ENCODE measurements at places on chromosomes 7 and 10. TPM values are rescaled to one million over a fixed set of nuclear protein-coding genes. Genes with fewer than 3 reads are reported as not detected.

The RNLS gene
- 4.1 TPM for polyA plus RNA-seq

The TACC2 gene
- polyA plus RNA-seq = 68.1 TPM

The PGAM2 gene
- polyA plus RNA-seq = 367 TPM

The FERD3L gene
- polyA plus RNA-seq = 0.09 TPM

The CCDC172 gene
- polyA plus RNA-seq = not detected

The PPP1R17 gene
- polyA plus RNA-seq = not detected

The STEAP4 gene
- polyA plus RNA-seq = 15.0 TPM

GRCh38 chr10:49388161-49388560 is 7.7 kb downstream of the DRGX start:
- no peak for DNase-seq

DNA sequence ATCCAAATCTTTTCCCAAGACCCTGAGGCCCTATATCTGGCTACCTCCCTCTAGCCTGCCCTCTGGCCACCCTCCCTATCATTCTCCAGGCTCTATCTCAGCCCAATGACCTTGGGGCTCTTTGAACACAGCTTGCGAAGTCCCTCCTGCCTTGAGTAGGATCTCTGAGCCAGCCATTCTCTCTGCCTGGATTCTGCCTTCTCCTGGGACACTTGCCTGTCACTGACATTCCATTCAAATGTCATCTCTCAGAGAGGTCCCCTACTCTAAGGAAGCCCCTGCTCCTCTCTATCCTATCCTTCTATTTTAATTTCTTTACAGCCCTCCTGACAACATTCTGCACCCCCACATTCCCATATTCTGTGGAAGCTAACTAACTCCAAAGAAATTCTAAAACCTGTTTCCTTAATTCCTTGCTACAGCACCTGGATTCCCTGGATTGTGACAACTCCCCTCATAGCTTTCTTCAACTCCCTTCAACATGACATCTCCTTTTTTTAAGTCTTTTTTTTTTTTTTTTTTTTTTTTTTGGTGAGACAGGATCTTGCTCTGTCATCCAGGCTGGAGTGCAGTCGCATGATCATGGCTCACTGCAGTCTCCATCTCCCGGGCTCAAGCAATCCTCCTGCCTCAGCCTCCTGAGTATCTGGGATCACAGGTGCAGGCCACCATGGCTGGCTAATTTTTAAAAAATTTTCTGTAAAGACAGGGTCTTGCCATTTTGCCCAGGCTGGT is 81.0 kb upstream of the ASAH2 start:
- DNase-seq = no peak

GRCh38 chr7:69399401-69399800 is 198.9 kb upstream of the AUTS2 start:
- no peak for DNase-seq

DNA sequence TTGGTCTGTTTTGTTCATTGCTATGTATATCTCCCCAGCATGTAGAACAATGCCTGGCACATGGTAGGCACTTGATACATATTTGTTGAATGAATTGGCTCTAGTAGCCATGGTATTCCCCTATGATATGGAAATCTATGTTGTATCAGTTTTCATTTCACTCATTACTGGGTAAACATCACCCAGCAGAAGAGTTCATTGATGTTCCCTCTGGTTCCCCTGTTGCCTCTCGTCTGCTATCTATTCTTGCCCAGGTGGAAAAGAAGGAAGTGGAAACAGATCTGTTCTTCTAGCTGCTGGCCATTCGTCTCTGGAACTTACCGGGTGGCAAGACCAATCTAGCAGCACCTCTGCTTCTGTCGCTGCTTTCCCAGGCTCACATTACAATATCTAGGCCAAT is 71.5 kb downstream of the LRRC4 start:
- no peak for DNase-seq

GRCh38 chr7:108205311-108205710 is 75.2 kb upstream of the LAMB4 start:
- DNase-seq = no peak

DNA sequence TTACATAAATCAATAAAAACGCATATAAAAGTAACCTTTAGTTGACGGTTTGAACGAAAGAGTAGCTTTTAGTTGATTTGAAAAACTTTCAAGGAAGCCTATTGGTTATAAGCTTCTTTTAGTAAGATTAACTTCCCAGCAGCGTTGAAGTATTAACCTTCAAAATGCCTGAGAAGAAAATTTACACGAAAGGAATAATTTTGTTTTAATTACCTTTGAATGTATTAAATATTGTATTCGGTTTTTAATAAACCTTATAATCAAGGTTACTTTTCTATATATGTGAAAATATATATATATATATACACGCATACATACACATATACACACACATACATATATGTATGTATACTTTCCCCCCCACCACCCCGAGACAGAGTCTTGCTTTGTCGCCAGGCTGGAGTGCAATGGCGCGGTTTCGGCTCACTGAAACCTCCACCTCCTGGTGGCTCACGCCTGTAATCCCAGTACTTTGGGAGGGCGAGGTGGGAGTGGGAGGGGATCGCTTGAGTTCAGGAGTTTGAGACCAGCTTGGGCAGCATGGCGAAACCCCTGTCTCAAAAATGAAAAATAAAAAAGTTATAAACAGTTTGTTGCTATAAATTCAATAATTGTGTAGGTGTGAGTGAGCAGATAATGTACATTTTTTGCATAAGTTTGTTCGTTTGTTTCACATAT is 57.6 kb upstream of the EZH2 start:
- peak; percentile 37 for DNase-seq

- no peak for DNase-seq
Measured at GRCh38 chr7:67462781-67463191, 466.2 kb downstream of the TYW1 start.

GRCh38 chr7:24472093-24472492 is 101.2 kb upstream of the PALS2 start:
- no peak for DNase-seq

- no peak for DNase-seq
Measured at GRCh38 chr7:130865408-130866236, 131.6 kb upstream of the KLF14 start.

GRCh38 chr7:34839645-34840044 is 181.6 kb downstream of the NPSR1 start:
- no peak for DNase-seq

GRCh38 chr10:33133557-33133956 is 175.5 kb upstream of the ITGB1 start:
- DNase-seq = no peak

DNA sequence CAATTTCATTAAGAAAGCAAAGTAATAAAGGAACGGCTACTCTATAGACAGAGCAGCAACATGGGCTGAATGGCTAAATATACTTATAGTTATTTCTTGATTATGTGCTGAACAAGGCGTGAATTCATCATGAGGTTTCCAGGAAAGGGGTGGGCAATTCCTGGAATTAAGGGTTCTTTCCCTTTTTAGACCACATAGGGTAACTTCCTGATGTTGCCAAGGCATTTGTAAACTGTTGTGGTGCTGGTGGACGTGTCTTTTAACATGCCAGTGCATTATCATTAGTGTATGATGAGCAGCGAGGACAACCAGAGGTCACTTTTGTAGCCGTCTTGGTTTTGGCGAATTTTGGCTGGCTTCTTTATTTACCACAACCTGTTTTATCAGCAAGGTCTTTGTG is 28.5 kb upstream of the ZMYND11 start:
- DNase-seq = no peak

DNA sequence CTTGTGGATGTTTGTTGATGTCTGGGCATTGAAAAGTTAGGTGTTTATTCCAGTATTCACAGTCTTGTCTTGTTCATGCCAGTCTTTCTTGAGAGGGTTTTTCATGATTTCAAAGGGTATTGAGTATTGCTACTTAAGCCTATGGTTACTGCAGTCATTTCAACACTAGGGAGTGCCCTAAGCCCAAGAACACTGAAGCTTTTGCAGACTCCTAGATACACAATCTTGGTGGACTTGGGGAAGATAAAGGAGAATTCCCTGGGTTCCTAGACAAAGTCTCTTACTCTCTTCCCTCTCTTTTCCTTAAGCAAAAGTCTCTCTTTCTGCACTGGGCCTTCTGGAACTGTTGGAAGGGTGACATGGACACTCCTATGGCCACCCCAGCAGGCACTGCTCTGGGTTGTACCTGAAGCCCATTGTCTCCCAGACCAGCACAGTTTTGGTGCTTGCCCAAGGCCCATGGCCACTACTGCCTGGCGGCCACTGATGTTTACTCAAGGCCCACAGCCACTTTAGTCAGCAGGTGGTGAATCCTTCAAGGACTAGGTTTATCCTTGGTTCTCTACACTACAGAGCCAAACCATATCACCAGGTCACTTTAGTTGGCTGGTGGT is 24.9 kb downstream of the SAMD9 start:
- DNase-seq = no peak

- no peak for DNase-seq
Measured at GRCh38 chr7:1229956-1230355, 2.7 kb upstream of the UNCX start.

DNA sequence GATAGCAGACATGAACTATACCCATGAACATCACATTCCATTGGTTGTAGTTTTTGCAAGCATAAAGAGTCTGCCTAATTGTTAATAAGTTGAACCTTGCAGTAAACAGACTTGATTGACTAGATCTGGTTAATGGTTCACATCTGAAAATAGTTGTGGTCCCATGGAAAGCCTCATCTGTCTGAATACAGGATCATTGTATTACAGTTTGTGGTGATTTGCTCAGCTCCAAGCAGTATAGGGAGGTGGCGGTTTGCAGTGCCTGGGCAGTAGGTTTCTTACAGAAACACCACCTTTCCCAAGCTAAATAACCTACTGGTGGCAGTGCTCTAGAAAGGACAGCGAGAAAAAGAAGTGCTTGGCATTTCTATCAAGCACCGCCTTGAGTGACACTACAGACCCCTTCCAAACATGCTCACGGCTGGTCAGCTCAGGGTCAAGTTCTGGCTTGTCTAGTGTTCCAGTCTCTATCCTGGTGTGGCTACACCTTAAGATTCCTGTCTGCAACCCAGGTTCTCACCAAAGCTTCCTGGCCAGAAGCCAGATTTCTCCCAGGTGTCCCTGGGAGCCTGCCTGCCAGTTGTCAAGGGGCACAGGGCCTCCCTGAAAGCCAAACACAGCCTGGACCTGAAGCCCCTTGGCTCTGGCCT is 119.9 kb downstream of the FANK1 start:
- no peak for DNase-seq

Measured in heart right ventricle (tissue), 16 donors.